ENCODE measurements at places on chromosomes 3 and 15.

DNA sequence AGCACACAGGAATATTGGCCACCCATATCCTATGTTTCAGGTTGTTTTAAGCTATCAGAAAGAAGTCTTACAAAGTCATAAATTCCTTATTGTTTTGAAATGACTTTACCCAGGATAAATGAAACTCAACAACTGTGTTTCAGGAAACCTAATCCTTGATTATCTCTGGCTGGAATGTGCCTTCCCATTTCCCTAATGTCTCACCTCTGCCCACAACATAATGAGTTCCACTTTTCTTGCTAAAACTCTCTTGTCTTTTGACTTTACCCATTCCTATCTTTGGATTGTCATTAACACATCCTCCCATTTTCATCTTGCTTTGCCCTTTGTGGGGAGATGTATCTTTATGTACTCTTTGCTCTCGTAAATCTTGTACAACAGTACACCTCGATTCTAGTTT, 200.0 kb upstream of the DNAJC19 start:
- no peak for DNase-seq

- no peak for DNase-seq
Observed at GRCh38 chr3:190059242-190059590, 61.5 kb downstream of the P3H2 start.

GRCh38 chr3:52126500-52126899, 27.7 kb downstream of the POC1A start:
- DNase-seq: no peak

GRCh38 chr3:127867986-127868385, 45.7 kb upstream of the MGLL start:
- no peak for DNase-seq

GRCh38 chr3:171834461-171834801, 8.7 kb upstream of the TMEM212 start:
- DNase-seq: no peak

DNA sequence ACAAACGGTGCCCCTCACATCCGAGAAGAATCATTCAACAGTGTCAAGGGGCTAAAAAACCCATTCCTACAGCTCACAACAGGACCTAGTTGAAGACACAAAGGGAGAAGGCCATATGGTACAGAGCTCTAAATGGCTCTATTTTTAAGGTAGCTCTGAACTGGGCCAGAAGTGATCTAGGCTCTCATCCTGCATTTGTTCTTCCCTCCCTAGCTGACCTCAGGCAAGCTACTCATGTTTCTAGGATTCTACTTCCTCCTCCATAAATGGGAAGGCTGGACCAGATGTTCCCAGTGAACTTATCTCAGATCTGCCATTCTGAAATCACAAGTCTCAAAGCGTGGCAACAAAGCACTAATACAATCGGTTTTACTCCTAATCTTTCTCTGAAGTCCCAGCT, 62.3 kb downstream of the CPNE4 start:
- DNase-seq: no peak

- DNase-seq: no peak
Observed at GRCh38 chr3:56939834-56940233, 120.6 kb upstream of the SPATA12 start.

DNA sequence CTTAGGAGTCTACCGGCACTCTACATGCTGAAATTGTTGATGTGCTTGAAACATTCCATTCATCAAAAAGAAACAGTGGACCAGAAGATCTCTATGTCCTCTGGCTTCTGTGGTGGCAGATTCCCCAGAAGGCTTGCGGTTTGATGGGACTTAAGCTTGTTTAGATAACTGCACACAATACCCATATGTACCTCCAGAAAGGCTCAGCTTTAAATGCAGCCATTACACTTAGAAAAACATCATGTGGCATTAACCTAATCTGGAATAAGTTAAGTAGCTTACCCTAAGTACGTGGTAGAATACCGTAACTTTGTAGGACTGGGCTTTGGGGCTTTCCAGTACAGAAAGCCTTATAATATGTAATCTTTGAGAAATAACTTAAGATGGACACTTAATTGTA, 187.3 kb downstream of the RBMS3 start:
- DNase-seq: no peak

GRCh38 chr3:195732940-195733339, 12.2 kb downstream of the MUC20 start:
- no peak for DNase-seq

DNA sequence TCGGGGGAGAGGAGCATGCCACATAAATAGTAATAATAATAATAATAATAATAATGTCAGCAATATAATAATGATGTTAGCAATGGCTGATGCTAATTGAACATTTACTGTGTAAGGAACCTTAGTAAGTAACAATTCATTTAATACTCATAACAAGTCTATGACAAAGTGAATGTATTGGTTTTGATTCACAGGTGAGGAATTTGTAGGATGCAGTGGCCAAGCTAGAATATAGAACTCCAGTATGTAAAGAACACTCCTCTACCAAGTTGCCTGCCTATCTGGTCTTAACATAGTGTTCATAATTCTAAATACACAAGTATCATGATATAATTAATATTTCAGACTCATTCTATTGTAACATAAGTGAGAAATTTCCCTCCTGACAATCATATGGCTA, 1016.5 kb downstream of the ROBO1 start:
- DNase-seq: no peak

GRCh38 chr15:31153531-31153930, 52.0 kb upstream of the TRPM1 start:
- no peak for DNase-seq

- no peak for DNase-seq
Observed at GRCh38 chr3:129180461-129180860, 3.2 kb downstream of the CNBP start.

DNA sequence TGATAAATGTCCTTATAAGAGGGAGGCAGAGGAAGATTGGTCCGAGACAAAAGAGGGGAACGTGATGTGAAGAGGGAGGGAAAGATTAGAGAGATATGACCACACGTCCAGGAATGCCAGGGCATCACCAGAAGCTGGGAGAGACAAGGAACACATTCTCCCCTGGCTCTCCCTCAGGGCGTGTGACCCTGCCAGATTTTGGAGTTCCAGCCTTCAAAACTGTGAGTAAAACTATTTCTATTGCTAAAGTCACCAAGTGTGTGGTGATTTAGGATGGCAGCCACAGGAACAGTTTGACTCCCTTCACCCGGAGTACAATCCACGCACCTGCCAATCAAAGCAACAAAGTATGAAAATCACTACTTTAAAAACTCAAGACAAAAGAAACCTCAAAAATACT, 32.1 kb upstream of the TJP1 start:
- no peak for DNase-seq

DNA sequence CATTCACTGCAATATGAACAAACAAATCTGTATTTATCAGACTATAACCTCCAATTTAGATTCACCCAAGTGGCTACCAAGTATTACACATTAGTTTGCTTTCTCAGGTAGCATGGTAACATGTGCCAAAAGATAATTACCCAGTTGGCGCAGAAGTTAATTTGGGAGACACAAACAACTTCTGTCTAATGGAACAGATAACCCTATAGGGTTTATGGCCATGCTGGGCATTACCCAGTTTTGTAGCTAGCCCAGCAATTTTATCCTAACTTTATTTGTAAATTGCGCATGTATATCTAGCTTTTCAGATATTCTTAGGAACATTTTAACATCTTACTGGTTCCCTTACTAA, 780 bp downstream of the RPL22L1 start:
- no peak for DNase-seq

DNA sequence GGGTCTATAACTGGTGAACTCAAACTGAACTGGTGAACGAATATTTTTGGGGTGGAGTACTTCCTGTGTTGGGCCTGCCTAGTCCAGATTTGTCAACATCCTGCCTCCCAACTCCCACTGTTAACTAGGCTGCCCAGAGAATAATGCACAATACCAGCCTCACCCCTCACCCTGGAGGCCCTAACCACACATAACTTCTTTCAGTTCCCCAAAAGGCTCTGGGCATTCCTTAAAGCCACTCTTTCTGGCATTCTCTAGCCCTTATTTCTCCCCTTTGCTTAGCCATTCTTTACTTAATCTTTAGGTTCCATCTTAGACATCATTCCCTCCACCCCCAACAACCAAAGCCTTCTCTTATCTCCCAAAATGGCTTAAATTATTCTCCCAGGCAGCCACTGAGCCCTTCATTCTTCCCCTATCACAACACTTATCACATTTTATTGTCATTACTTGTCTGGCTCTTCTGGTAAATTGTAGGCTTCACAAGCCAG, 9.1 kb upstream of the SEC11A start:
- DNase-seq: no peak

GRCh38 chr15:98660055-98660454, 11.7 kb downstream of the IGF1R start:
- no peak for DNase-seq

DNA sequence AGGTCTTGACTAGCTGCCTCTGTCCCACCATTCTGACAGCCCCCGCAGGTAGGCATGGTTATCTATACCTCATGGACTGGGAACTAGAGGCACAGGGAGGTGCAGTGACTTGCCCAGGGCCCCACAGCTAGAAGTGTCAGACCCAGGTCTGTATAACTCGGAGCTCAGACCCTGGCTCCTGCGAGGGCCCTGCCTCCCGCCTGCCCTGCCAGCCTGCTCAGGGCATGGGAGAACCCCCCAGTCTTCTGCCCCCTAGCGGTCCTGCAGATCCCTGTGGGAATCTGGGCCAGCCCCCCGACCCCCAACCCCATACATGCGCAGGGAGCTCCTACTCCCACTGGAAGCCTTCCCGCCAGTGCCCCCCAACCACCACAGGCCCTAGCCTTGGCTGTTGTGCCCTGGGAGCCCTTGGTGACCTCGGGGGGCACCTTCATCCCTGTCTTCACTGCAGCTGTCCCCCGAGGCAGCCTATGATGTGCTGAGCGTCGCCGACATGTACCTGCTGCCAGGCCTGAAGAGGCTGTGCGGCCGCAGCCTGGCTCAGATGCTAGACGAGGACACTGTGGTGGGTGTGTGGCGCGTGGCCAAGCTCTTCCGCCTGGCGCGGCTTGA, 6.9 kb downstream of the ABTB1 start:
- DNase-seq: no peak

DNA sequence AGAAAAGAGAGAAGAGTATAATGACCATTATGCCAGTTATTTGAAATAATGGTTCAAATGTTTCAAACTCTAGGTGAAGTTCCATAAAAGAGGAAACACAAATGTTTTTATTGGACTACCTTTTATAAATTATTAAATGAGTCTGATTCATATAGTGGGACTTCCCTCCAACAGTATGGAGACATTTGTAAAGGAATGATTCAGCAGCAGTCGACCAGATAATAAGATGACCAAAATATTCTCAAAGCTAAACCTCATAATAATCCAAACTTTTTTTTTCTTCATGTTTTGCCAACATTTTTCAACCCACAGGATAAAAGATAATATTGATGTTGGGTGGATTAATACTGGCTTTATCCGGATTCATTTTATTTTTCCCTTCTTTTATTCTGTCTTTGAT, 18.8 kb downstream of the TIPARP start:
- DNase-seq: no peak

GRCh38 chr3:46496746-46497555, 825 bp upstream of the RTP3 start:
- DNase-seq: no peak

- no peak for DNase-seq
Observed at GRCh38 chr3:17672506-17672905, 69.9 kb downstream of the TBC1D5 start.

DNA sequence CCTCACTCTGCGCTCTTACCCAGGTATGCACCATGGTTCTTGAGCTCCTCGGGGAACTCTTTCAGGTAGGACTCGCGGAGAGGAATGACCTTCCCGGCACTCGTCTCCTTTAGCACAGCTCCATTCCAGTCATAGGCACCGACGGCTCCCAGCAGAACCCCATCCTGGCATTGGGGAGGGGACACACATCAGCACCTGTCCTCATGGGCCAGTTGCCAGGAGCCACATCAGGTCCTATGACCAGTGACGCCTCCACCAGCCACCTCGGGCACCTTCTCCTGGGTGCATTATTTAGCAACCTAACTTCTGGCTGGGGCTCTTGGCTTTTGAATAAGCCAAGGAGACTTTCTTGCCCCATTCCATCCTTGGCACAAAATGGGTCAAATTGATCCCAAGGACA, 61.9 kb downstream of the FEM1B start:
- no peak for DNase-seq

All from renal cortex interstitium (tissue), 15 donors.